ENCODE measurements at places on chromosomes 6 and 20. TPM values are rescaled to one million over a fixed set of nuclear protein-coding genes. Genes with fewer than 3 reads are reported as not detected.
A peak's percentile ranks its signal among the peaks of the same experiment; 100 is the strongest.

DNA sequence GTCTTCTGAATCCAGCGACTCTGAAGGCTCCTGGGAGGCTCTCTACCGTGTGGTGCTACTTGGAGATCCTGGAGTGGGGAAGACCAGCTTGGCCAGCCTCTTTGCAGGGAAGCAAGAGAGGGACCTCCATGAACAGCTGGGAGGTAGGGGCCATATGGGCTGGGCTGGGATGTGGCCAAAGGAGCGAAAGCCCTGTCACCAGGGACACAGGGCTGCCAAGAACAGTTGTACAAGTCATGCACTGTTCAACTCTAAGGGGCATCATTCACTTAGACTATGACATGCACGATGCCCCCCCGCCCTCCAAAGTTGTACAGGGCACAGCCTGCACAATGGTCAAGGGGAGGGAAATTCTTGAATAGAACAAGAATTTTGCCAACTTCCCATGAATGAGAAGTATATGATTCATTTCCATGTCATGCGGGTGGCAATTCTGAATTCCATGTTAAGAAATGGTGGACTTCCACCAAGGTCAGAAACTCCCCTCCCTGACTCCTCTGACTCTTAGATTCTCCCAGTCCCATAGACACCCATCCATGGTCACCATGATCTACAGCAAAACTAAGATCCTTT lies 1.6 kb downstream of the REM1 start:
- DNase-seq, result no peak

DNA sequence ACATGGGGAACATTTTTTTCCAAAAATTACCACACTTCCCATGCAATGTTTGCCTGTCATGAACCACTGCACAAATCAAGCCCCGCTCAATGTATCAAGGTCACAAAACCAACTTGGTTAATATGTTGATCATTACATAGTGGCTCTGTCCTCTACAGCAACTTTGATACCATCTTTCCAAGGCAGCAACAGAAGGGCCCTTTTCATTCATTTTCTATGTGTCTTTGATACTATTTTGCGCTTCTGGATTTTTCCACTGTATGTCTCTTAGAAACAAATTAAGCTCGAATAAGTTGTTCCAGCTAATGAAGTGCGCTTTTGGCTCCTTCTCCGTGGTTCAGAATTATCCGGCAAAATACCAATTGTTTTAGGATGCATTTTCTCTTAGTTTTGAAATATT lies 1.5 kb downstream of the ZHX3 start:
- DNase-seq, result no peak

DNA sequence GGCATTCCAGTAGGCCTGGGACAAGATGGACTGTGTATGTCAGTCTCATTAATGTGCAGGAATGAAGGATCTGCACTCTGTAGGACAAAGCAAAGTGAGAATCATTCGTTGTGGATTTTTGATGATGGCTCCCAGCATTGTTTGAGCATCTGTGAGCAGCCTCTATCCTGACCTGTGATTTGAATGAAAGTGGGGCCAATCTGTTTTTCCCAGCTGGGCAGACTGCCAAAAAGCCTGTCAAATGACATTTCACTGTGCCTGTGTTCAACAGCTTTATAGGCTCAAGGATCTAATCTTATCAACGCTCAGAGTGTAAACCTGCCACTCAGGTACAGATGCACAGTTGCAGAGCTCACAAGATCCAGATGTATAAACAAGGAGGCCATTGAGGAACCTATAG lies 86.7 kb upstream of the SYNDIG1 start:
- DNase-seq, result no peak

The ATP6V1G2 gene
- total RNA-seq, result 0.67 TPM

DNA sequence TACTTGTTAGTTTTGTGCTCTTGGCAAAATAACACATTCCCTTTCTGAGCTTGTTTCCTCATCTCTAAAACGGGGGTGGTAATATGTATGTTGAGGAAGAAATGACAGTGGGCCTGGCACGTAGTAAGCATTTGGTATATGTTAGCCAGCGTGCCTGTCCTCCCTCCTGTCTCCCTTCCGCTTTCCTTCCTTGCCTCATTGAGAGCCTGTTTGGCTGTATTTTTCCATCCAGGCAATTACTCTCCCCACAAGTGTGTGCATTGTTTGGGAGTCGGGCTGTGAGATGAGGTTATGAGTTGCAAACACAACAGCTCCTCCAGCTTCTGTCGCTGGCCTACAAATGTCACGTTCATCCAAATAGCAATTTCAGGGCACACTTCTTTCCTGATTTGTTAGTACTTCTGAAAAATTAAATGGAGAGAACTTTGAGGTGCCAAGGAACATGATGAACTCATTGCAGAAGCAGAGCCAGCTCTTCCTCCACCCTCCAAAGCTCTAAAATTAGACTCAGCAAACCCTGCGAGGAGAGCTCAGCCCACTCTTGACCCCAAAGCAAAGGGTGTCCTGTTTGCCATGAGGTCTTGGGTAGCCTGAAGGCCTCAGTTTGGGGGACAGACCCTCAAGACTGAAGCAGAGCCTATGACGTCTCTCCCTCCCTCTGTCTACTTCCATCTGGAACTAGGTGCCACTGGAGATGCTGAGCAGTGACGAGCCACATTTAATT lies 50.7 kb upstream of the TOX2 start:
- DNase-seq, result no peak

GRCh38 chr6:71510057-71510713 lies 221.6 kb downstream of the OGFRL1 start:
- DNase-seq, result peak; percentile 34

DNA sequence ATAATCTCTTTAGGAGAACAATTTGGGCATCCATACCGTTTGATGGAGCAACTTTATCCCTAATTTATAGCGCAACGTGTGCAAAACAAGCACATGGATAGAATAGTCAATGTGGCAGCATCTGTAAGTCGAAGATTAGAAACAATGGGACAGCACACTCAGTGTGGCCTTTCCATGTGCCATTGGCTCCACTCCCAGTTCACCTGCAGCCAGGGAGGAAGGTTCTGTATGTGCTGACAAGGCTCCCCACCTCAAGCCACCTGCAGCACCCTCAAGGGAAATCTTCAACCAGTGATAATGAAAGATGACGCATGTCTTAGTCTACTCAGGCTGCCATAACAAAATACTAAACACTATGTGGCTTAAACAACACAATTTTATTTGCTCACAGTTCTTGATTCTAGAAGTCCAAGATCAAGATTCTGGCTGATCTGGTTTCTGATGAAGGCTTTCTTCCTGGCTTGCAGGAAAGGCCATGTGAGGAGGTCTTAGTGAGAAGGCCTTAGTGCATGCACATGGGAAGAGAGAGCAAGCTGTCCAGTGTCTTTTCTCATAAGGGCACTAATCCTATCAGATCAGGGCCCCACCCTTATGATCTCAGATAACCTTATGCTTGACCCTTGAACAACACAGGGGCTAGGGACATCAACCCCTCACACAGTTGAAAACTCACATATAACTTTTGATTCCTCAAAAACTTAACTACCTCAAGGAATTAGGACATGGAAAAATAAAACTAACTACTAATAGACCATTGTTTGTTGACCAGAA lies 34.9 kb upstream of the SHLD1 start:
- DNase-seq, result no peak

The E2F3 gene
- 14.9 TPM for total RNA-seq

The TINAG gene
- total RNA-seq, result 0.75 TPM

The PSMB8 gene
- 84.1 TPM for total RNA-seq

DNA sequence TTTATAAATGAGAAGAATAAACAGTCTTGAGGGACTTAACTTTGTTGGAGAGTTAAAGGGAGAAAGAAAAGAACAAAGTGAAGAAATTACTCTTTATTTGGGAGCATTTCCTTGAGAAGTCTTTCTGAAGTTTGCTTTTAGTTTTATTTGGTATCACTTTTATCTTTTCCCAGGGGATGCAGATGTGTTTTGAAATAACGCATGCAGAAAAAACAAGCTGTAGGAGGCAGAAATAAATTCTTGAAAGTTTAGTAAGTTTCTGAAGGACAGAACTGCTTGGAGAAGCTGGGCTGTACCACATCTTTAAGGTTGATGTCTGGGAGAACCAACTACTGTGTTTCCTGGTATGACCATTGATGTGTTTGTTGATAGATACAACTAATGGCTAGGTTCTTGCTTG lies 75.0 kb downstream of the PLCB4 start:
- DNase-seq, result no peak

- DNase-seq, result no peak
These were observed 62.3 kb downstream of the MRPL14 start for GRCh38 chr6:44064948-44065272.

- no peak for DNase-seq
These were observed 121.6 kb downstream of the CD164 start for GRCh38 chr6:109260701-109261100.

DNA sequence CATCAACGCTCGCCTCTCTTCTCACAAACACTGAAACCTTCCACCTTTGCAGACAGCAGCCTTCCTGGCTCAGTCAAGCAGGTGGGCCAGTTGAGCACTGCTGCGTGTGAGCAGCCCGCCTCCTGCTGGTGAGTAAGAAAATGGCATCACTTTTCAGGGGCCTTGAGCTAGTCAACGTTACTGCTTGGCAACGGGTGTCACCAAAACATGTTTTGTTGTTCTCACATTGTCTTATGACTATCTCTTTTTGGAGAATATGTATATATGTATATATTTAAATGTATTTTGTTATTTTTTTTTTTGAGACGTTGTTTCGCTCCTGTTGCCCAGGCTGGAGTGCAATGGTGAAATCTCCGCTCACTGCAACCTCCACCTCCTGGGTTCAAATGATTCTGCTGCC lies 97.0 kb upstream of the AGPAT4 start:
- DNase-seq, result peak; percentile 38

The SLC22A3 gene
- total RNA-seq, result 5.8 TPM

The LTA gene
- not detected for total RNA-seq

DNA sequence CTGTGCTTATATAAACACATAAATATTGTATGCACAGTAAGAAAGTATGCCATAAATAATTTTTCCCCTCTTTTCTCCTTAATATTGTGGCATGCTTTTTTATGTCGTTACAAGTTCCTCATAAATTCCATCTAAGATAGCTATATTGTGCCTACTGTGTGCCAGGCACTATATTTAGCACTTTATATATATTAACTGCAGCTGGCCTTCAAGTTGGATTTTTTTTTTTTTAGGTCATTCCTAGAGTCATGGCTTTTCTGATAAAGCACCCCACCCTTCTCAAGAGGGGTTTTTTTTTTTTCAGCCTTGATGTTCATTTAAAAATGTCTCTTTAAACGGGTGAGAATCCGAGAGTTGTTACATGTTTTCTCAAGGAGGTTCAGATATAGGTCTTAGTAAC lies 42.8 kb upstream of the RNF8 start:
- DNase-seq, result no peak

DNA sequence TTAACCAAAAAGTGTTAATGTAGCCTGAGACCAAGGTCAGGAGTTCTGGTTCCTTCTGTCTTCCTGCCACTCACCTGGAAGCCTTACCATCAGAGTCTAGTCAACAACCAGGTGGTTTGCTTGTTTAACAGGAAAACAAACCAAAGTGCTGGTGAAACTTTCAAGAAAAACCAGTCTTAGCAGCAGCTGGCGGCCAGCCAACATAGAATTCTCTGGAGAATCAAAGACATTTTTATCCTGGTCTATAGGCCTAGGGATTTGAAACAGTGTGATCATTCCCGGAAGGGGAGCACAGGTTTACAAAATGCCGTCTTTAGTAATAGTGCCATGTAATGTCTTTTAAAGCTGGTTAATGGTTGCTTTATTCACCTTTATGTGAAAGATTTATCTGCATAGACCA lies 146.6 kb upstream of the AKIRIN2 start:
- DNase-seq, result no peak

- no peak for DNase-seq
These were observed 5.6 kb downstream of the TRAM2 start for GRCh38 chr6:52571099-52571755.

DNA sequence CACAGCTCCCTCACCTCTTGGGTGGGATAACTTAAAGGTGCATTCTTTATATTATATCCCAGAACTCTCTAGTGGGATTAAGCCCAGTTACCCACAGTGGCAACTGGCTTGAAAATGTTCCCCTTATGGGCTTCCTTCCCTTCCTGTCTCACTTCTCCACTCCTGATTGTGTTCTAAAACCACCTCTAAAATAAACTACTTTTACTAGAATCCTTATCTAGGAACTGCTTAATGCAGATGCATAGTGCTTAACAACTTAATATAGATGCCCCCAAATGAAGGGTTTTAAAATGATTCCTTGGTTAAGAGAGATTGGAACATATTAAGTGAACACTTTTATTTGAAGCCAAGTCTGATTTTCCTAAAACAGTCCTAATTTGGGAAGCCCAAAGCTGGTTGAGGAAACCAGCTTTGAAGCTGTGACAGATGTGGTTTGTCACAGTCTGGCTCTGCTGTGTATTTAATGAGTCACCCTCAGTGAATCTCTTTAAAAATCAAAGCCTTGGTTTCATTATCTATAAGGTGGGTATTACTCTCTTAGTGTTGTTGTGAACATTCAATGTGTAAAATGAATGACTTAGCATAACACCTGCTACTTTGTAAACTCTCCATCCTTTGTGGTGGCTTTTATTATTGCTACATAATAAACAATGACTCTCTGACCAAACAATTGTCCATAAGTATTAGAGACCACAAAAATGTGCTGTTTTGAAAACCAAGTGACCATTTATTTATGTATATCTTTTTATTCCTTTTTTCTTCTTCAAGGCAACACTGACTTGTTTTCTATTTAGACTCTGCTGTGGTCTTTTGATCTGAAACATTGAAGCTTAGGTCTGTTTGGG lies 24.4 kb downstream of the PLCB1 start:
- DNase-seq, result no peak

- DNase-seq, result no peak
These were observed 439.4 kb upstream of the ARID1B start for GRCh38 chr6:156337801-156338200.

The PEX3 gene
- 24.4 TPM for total RNA-seq

Data from kidney epithelial cell (primary cell).